ENCODE measurements at places on chromosomes 6 and 20.

GRCh38 chr6:31952140-31952805 lies 6.4 kb downstream of the CFB start:
- H3K4me3 ChIP-seq, result no peak overlapping the region
- peaks cover 54% of the 10 kb centered on the region for H3K36me3 ChIP-seq
- H3K27ac ChIP-seq, result no peak overlapping the region
- H3K4me1 ChIP-seq, result no peaks in the 10 kb centered on the region
- no peaks in the 10 kb centered on the region for H3K27me3 ChIP-seq

- H3K4me1 ChIP-seq, result no peaks in the 10 kb centered on the region
- H3K27ac ChIP-seq, result no peak overlapping the region
- H3K4me3 ChIP-seq, result no peak overlapping the region
- no peaks in the 10 kb centered on the region for H3K36me3 ChIP-seq
- no peaks in the 10 kb centered on the region for H3K27me3 ChIP-seq
- no peak for DNase-seq
Observed at GRCh38 chr6:33375143-33375671, 16.4 kb upstream of the KIFC1 start.

- H3K4me3 ChIP-seq, result no peak overlapping the region
- DNase-seq, result peak; percentile 44
- no peaks in the 10 kb centered on the region for H3K27me3 ChIP-seq
- no peaks in the 10 kb centered on the region for H3K4me1 ChIP-seq
- H3K27ac ChIP-seq, result no peak overlapping the region
Observed at GRCh38 chr6:118551063-118552053, 3.3 kb downstream of the PLN start.

GRCh38 chr6:5278565-5279120 lies 17.3 kb downstream of the FARS2 start:
- peaks cover 3% of the 10 kb centered on the region for H3K36me3 ChIP-seq
- H3K27me3 ChIP-seq, result no peaks in the 10 kb centered on the region
- DNase-seq, result no peak
- peaks cover 20% of the 10 kb centered on the region for H3K4me1 ChIP-seq

- no peak for DNase-seq
- no peak overlapping the region for H3K27ac ChIP-seq
- no peaks in the 10 kb centered on the region for H3K4me1 ChIP-seq
- H3K27me3 ChIP-seq, result no peaks in the 10 kb centered on the region
Observed at GRCh38 chr6:134806180-134806798, 143.6 kb downstream of the ALDH8A1 start.

GRCh38 chr20:63023936-63024571 lies 17.3 kb upstream of the BHLHE23 start:
- H3K27me3 ChIP-seq, result no peaks in the 10 kb centered on the region
- H3K27ac ChIP-seq, result no peak overlapping the region
- H3K4me3 ChIP-seq, result no peak overlapping the region

DNA sequence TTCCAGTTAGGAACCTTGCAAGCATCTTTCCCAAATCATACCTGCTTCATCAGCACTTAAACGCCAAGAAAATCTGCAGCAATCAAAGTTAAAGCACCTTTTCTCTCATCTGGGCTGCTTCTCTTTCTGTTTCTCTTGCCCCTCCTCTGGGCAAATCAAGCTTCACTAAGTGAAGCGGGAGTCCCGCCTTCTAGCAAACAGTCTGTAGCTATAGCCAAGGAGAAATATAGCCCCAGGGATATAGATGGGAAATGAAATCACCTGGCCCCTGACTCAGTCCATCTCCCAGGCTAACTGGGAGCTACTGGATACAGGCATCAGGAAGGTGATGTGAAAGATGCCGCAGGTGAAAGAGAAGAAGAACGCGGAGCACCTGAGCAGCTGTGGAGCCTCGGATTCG lies 481.9 kb downstream of the C6orf118 start:
- no peak for DNase-seq
- no peaks in the 10 kb centered on the region for H3K27me3 ChIP-seq
- no peak overlapping the region for H3K27ac ChIP-seq

DNA sequence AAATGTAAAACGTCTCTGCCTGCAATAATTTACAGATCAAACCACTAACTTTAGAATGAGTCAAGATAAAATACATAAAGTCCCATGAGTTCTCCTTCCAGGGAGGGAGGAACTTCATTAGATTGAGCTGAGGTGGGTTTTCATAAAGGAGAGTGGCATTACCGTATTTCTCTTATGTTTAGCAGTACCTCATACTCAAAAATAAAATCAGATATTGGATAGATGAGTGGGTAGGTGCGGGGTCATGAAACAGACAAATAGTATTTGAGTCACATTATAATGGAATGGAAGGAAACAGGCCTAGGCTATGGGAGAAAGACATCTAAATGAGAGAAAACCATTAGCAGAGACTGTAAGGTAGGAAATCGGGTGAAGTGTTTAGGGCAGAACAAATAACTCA lies 166.1 kb upstream of the SMLR1 start:
- no peaks in the 10 kb centered on the region for H3K36me3 ChIP-seq
- DNase-seq, result no peak
- no peak overlapping the region for H3K4me3 ChIP-seq
- H3K4me1 ChIP-seq, result no peaks in the 10 kb centered on the region
- no peaks in the 10 kb centered on the region for H3K27me3 ChIP-seq

GRCh38 chr6:44917430-44917829 lies 410.7 kb upstream of the RUNX2 start:
- H3K27me3 ChIP-seq, result no peaks in the 10 kb centered on the region
- H3K36me3 ChIP-seq, result no peaks in the 10 kb centered on the region
- H3K27ac ChIP-seq, result no peak overlapping the region
- H3K4me1 ChIP-seq, result no peaks in the 10 kb centered on the region
- H3K4me3 ChIP-seq, result no peak overlapping the region
- DNase-seq, result no peak

DNA sequence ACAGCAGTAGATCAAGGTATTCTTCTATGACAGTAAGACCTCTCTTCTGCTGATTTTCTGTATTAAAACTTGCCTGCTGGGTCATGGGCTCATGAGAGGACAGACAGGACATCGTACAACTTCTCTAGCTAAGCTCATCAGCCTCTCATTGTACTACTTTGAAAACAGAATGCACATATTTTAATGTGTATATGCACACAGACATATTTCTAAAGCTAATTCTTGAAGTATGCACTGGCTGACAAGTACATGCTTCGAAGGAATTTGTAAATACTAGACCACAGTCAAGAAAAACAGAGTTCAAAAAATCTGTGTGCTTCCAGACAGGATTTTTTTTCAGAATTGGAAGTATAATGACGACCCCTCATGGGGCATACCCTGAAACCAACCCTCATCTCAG lies 81.7 kb upstream of the CD83 start:
- DNase-seq, result no peak
- no peaks in the 10 kb centered on the region for H3K36me3 ChIP-seq
- H3K27me3 ChIP-seq, result no peaks in the 10 kb centered on the region
- no peak overlapping the region for H3K4me3 ChIP-seq

DNA sequence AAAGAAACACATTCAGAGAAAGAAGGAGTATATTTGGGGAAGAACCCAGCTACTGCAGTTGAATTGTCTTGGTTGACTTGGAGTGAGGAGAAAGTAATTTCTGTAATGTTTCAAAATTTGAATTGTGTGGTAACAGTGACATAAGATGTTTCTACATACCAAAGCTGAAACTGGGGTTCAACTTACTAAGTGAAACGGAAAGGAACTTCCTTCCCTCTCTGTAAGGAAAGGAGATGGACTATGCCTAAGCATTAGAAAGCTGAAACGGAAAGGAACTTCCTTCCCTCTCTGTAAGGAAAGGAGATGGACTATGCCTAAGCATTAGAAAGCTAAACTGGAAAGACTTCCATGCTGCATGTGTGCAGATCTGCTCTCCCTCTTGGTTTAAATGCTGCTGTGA lies 46.0 kb downstream of the HUS1B start:
- H3K4me1 ChIP-seq, result peaks cover 8% of the 10 kb centered on the region
- DNase-seq, result no peak
- peaks cover 13% of the 10 kb centered on the region for H3K36me3 ChIP-seq
- H3K27me3 ChIP-seq, result no peaks in the 10 kb centered on the region
- no peak overlapping the region for H3K4me3 ChIP-seq
- no peak overlapping the region for H3K27ac ChIP-seq

GRCh38 chr6:133501675-133502270 lies 260.6 kb downstream of the EYA4 start:
- no peak overlapping the region for H3K4me3 ChIP-seq
- H3K27me3 ChIP-seq, result no peaks in the 10 kb centered on the region
- no peak overlapping the region for H3K27ac ChIP-seq
- H3K4me1 ChIP-seq, result no peaks in the 10 kb centered on the region
- H3K36me3 ChIP-seq, result no peaks in the 10 kb centered on the region

DNA sequence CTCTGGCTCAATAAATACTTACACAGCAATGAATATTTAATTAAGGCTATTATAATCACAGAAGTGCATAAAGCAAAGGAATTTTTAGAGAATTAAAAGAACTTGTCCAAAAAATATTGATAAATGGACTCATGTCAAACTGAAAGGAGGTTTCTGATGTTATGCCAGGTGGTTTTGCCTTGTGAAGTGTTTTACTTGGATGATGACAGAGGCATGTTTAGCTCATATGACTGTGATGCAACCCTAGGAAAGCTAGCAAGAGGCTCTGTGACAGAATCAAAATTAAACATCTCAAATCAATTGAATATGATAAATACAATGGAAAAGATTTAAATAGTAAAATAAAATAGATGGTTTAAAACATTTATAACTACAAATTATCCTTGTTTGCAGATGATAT lies 137.3 kb downstream of the TMEM200A start:
- DNase-seq, result no peak
- no peaks in the 10 kb centered on the region for H3K36me3 ChIP-seq
- no peaks in the 10 kb centered on the region for H3K4me1 ChIP-seq
- H3K27ac ChIP-seq, result no peak overlapping the region
- no peaks in the 10 kb centered on the region for H3K27me3 ChIP-seq

- no peak for DNase-seq
- no peak overlapping the region for H3K27ac ChIP-seq
- peaks cover 7% of the 10 kb centered on the region for H3K4me1 ChIP-seq
Observed at GRCh38 chr20:36162272-36162966, 7.9 kb downstream of the EPB41L1 start.

DNA sequence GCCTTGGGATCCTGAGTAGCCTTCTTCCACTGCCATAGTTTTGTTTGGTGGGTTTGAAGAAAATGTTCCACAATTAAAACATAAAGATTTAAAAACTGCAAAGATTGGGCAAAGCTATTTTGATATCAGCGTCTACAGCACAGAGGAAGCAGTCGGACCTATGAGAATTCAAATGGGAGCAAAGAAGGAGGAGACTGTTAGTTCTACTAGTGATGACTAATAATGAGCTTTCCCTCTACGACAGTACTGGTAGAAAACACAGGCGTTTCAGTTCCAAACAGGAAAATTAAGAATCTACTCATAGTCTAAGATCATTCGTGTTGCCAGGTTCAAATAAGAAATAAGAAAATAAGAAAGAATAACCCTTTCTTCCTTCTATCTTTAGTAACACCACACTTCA lies 121.2 kb downstream of the INSM1 start:
- H3K4me1 ChIP-seq, result no peaks in the 10 kb centered on the region
- peaks cover 3% of the 10 kb centered on the region for H3K36me3 ChIP-seq
- no peak overlapping the region for H3K27ac ChIP-seq
- DNase-seq, result no peak
- H3K27me3 ChIP-seq, result no peaks in the 10 kb centered on the region

DNA sequence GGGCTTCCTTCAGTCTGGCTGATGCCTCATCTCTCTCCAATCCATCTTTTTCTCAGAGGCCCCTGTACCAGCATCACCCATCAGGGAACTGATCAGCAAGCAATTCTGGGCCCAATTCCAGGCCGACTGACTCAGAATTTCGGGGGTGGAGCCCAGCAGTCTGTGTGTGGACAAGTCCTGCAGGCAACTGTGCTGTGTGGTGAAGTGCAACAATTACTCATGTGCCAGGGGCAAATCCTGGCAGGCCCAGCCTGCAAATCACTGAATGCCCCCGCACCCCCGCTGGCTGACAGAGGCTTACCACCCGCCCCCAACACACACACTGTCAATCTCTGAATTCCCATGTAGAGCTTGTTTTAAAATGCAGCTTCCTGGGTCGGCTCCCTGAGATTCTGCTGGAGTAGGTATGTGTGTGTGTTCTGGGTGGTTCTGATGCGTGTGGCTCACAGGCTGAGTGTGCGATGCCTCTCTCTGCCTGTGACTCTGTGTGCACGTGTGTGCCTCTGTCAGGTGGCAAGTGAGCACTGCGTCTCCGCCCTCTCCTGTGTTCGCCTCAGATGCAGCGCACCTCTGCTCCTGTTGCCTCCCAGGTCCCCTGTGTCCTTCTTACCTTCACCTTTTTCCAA lies 45.4 kb downstream of the SSR1 start:
- peaks cover 2% of the 10 kb centered on the region for H3K27me3 ChIP-seq
- no peaks in the 10 kb centered on the region for H3K36me3 ChIP-seq
- no peak for DNase-seq
- no peak overlapping the region for H3K27ac ChIP-seq

GRCh38 chr6:22019857-22020256 lies 277.0 kb downstream of the PRL start:
- H3K27ac ChIP-seq, result no peak overlapping the region
- no peaks in the 10 kb centered on the region for H3K36me3 ChIP-seq
- DNase-seq, result no peak
- H3K4me1 ChIP-seq, result no peaks in the 10 kb centered on the region
- H3K27me3 ChIP-seq, result no peaks in the 10 kb centered on the region

GRCh38 chr6:22657352-22657980 lies 88.1 kb downstream of the HDGFL1 start:
- H3K27ac ChIP-seq, result no peak overlapping the region
- no peaks in the 10 kb centered on the region for H3K4me1 ChIP-seq
- H3K4me3 ChIP-seq, result no peak overlapping the region
- H3K36me3 ChIP-seq, result no peaks in the 10 kb centered on the region

DNA sequence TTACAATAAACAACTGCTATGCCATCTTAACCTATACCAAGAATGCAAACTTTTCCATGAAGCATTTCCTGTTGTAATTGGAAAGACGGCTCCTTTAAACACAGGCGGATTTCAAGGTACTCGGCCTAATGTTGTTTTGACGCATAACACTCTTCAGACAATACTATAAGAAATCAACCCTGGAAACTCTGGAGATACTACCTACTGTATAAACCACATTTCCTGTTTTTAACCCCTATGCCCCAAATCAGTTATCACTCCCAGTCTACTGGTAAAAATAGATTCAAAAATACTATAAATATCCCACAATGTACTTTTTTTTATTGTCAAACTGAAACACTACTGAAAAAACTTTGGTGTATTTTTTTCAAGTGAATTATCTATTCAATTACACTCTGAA lies 118.1 kb downstream of the IRF4 start:
- peaks cover 17% of the 10 kb centered on the region for H3K4me1 ChIP-seq
- peaks cover 3% of the 10 kb centered on the region for H3K36me3 ChIP-seq
- no peak for DNase-seq
- no peak overlapping the region for H3K4me3 ChIP-seq

DNA sequence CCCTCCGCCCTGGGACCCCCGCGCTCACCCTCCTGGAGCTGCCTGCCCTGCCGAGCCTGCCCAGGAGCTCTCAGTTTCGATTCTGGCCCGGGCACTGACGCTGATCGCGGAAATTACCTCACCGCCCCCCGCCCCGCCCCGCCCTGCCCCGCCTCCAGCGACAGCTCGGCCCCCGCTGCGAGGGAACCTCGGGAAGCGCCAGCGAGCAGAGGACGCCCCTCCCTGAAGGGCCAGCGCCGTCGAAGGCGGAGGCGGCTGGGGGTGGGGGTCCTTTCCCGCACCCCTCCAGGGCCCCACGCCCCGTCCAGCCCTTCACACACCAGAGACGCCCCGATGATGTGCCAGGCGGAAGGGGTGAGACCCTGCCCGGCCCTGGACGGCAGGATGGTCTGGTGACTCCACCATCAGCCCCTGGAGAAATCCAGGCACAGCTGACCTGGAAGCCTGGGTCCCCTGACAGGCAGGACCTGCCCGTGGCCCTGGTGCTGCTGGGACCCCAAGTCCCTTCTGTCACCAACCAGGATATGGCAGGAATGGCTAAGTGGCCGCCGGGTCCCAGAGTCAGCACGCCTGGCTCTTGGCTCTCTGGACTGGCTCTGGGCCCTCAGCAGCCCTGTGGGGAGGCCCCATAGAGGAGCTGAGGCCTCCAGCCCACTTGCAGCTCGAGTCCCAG lies at the start of gene HELZ2:
Gene HELZ2, minus strand, starts transcription at position 84 of the 673 bp plus-strand sequence. CDS start 1,854 bp downstream, outside the sequence.
- peaks cover 21% of the 10 kb centered on the region for H3K4me1 ChIP-seq
- H3K4me3 ChIP-seq, result peak within 1 kb of the TSS; percentile 79
- peak; percentile 82 for DNase-seq

Measured in B cell (primary cell).